KBM-7 (cell line): ENCODE measurements at places on chromosomes 12 and 14.

- no peak for DNase-seq
These were observed 48.5 kb downstream of the CYP46A1 start for GRCh38 chr14:99732436-99733210.

- DNase-seq, result no peak
These were observed 2.6 kb downstream of the MLXIP start for GRCh38 chr12:122081083-122081696.

DNA sequence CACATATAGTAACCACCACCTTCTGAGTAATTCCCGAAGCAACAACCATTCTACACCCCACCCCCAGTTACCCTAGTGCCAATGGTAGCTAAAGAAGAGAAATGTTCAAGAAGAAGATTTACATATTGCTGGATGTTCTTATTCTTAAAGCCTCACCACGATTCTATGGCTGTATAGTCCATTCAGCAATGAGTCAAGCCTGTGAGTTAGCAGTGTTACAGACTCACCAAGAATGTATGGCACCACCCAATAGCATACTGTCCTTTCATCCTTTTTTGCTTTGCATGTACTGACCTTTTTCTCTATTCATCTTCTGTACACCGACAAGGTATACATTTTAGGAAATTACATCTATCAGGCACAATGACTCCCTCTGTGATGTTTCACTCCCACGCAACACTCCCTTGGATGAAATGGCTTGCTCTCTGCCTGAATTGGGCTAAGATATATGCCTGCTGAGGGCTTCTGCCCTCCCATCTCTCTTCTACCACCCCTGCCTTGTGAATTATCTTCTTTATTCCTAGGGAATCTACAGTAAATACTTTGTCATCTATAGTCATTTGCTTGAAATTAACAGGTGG lies 945.8 kb downstream of the DIO2 start:
- no peak for DNase-seq

DNA sequence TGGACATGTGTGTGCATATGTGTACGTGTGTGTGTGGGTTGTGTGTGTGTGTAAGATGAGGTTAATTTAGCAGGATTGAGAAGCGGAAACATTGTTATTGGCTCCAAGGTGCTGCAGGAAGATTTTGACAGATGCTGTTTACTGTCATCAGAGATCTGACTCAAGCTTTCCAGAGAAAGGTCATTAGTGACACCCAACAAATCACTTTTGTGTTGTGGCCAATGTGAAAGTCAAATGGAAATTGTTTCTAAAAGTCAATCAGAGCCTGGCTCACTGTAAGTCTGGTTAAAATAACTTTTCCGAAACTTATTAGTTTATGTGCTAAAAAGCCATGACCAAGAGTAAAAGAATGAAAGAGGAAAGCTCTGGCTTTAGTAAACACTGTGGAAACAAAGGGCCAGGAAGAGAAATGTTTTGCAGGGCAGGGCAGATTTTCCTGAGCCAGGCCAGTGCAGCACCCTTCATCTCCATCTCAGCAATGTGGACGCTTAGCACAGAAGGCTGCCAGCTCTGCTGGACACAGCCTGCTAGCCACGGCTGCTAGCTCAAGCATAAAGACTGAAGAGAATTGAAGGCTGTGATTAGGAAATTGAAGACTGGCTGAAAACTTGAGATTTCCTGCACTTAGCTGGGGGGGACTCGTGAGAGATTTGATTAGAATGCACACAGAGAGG lies 235.8 kb downstream of the NEDD1 start:
- DNase-seq, result no peak

DNA sequence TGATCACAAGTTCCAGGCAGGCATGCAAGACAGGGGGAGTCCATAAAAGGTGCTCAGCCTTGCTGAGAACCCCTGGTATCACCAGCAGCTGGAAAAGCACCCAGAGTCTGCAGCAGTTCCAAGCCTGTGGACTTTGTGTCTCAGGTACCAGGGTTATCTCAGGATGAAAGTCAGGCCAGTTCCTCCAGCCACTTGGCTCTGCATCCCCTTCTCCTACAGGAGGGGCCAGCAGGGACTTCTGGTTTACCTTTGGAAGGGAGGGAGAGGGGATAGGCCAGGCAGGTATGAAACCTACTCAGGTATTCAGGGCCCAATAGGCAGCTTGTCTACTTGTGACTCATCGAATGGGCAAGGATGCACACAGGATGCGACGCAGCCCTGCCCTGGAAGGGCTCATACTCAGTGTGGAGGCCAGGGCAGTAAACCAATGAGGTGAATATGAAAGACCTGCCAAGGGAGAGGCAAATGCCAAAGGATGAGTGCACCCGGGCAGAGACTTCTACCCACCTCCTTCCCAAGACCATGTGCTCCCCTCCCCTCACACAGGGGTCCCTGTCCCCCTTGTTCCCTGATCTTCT lies 148.2 kb downstream of the SLC38A6 start:
- no peak for DNase-seq

DNA sequence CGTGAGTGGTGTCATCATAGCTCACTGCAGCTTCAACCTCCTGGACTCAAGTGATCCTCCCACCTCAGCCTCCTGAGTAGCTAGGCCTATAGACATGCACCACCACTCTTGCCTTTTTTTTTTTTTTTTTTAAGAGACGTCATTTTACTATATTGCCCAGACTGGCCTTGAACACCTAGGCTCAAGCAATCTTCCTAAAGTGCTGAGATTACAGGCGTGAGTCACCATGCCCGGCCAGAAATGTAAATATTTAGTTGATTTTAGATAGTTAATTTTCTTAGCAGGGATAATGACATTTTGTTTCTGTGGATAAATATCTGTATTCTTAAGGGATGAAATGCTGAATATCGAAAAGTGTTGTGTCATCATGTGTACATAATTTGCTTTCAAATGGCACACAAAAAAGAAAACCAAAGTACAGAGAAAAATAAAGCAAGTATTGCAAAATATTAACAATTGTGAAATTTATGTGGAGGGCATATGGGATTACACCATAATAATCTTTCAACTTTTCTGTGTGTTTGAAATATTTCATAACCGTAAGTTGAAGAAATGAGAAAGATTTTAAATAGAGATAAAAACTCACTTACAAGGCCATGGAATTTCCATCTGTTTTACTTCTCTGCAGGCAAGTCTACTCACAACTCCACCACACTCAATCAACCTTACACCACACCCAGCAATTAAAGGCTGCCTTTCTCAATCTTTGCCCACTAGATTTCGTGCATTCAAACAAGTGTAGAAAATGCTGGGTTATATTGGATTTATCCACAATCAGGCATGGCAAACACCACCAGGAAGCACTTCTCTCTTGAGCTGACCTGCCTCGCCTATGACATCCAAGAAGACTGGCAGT lies 93.7 kb downstream of the SPTSSA start:
- peak; percentile 27 for DNase-seq

DNA sequence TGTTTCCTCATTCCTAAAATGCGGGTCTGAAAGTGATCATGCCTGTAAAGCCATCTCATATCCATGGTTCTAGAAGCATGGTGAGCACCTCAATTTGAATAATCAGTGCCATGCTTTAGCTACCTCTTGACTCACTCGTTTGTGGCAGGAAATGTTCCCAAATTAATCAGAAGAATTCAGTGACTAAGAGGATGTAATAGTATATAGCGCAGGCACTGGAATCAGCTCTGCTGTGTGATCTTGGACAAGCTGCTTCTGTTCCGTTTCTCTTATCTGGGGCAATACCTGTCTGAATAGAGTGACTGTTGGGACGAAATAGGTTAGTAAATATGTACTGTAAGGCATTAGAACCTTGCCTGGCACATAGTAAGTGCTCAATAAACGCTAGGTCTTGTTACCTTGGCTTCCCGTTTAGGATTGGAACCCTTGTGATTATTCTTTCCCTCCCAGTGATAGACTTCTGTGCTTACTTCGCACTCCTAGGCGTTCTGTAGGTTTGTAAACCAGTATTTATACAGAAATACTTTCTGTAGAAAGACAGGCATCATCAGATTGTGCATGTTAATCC lies 820 bp upstream of the SMAGP start:
- DNase-seq, result peak; percentile 41

GRCh38 chr12:115504306-115505290 lies 772.9 kb downstream of the MED13L start:
- DNase-seq, result peak; percentile 40

DNA sequence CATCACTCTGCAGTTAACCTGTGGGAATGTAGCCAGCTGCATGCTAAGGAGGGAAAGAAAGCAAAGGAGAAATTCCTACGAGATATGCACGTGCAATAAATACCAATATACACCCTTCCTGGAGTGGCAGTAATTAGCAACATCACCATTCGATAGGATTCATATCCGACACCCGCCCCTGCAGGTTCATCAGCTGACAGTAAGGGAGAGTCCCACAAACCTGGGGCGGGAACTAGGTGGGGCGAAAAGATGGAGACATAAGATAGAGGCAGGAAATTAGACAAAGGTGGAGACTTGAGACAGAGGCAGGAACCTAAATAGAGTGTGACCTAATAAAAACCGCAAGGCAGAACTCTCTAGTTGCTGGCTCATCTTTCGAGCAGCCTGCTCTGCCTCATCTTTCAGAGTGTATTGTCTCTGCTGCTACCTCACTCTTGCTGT lies 51.6 kb downstream of the PLEKHG3 start:
- DNase-seq, result peak; percentile 70

DNA sequence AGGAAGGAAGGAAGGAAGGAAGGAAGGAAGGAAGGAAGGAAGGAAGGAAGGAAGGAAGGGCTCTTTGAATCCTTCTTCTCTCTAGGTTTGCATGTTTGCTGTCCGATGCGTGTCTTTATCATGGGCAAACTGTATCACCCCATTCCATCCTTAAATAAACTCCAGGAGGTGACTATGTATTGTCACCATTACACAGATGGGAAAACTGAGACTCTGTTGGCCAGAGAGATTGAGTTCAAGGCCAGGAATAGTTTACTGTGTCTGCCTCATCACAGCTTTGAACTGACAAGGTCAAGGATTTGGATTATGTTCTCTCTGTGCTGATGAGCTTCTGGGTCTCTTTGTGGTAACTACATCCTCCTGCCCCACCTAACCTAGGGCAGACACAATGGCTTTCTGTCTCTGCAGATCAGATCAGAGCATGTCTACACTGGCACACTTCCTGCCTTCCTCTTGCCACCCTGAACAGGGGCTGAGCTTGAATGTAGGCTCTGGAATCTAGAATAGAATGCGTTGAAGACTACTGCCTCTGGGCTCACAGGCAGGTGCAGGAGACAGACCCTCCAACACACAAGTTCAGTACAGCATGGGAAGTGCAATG lies 78.9 kb upstream of the MAP1LC3B2 start:
- DNase-seq, result no peak

DNA sequence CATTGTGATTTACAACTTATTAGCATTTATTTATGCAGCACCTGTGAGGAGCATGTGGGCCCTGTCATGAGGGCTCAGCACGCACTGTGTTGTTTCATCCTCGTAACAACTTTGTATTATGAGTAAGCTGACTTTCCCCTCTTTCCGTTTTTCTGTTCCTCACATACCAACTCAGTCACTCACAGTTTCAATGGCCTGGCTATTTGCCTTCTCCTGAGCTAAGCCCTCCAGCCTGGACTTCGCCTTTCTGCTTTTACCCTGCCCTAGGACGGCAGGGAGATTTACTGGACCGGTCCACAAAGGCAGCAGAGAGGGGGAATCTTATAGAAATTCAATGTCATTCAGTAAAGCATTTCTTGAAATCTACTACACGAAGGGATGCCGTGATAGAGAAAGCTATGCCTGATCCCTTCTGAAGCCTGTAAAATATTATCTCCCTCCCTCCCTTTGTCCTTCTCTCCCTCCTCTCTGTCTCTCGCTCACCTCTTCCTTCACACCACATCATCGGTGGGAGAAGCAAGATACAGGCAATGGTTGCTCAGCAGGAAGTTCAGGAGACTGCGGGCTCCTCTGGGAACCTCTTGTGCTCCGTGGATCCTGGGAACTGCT lies 219.2 kb upstream of the TBX3 start:
- DNase-seq, result no peak

- DNase-seq, result no peak
These were observed 18.1 kb downstream of the MLXIP start for GRCh38 chr12:122096591-122097149.

GRCh38 chr14:46550836-46551235 lies 100.7 kb downstream of the RPL10L start:
- DNase-seq, result no peak

- no peak for DNase-seq
These were observed 151.1 kb upstream of the FUT8 start for GRCh38 chr14:65261425-65261920.

GRCh38 chr14:99232714-99233214 lies 39.2 kb downstream of the BCL11B start:
- DNase-seq, result no peak

DNA sequence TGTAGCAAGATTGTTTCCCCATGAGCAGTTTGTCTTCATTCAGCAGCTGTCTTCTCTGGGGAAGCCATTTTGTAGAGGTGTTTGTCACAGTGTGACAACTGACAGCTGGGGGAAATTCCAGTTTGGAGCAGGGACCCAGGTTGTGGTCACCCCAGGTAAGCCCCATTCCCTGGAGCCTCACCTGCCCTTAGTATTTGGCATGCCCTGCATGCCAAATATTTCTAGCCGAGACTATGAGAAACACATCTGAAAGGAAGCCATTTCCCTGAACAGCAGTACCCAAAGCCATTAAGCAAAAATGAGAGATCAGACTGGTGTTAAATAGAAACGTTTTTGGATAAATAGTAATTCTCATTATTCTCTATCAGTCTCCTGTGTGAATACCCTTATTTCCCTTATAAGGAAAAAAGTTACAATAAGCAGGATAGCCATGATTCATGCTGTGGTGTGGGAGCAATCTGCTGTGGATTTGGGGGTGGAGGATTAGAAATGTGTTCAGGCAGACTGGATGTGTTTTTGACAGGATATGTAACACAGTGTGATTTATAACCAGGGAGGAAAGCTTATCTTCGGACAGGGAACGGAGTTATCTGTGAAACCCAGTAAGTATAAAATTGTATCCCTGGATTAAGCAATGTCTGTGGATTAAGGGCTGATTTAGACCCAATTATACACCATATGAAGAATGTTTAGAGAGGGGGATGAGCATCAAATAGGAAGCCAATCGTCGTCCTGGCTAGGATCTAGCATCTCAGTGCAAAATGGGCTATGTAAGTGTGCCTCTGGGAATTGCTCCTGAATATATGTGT lies 68.9 kb downstream of the DAD1 start:
- DNase-seq, result no peak

GRCh38 chr14:64983439-64984310 lies 3.0 kb upstream of the FNTB start:
- peak; percentile 59 for DNase-seq

- peak; percentile 19 for DNase-seq
These were observed 347 bp downstream of the SYNDIG1L start for GRCh38 chr14:74425525-74426201.

GRCh38 chr12:120055231-120056000 lies 61.1 kb downstream of the RAB35 start:
- no peak for DNase-seq

- DNase-seq, result no peak
These were observed 10.3 kb downstream of the TNS2 start for GRCh38 chr12:53060064-53060720.

- no peak for DNase-seq
These were observed 694 bp upstream of the DIABLO start for GRCh38 chr12:122226366-122227125.

GRCh38 chr12:55126106-55126505 lies at the start of gene OR9K2:
Gene OR9K2, plus strand, starts transcription at chr12:55126406. Its CDS starts 3,429 bp downstream, at chr12:55129835.
- DNase-seq, result no peak

GRCh38 chr14:74065746-74066575 lies 18.3 kb downstream of the ALDH6A1 start:
- no peak for DNase-seq

GRCh38 chr12:65194949-65195348 lies 25.6 kb downstream of the LEMD3 start:
- DNase-seq, result no peak

GRCh38 chr14:24921903-24922302 lies 128.0 kb downstream of the STXBP6 start:
- DNase-seq, result no peak
